ENCODE measurements at places on chromosomes 4 and X.

GRCh38 chr4:53905941-53906377 lies 158.4 kb downstream of the CHIC2 start:
- no peak for DNase-seq

DNA sequence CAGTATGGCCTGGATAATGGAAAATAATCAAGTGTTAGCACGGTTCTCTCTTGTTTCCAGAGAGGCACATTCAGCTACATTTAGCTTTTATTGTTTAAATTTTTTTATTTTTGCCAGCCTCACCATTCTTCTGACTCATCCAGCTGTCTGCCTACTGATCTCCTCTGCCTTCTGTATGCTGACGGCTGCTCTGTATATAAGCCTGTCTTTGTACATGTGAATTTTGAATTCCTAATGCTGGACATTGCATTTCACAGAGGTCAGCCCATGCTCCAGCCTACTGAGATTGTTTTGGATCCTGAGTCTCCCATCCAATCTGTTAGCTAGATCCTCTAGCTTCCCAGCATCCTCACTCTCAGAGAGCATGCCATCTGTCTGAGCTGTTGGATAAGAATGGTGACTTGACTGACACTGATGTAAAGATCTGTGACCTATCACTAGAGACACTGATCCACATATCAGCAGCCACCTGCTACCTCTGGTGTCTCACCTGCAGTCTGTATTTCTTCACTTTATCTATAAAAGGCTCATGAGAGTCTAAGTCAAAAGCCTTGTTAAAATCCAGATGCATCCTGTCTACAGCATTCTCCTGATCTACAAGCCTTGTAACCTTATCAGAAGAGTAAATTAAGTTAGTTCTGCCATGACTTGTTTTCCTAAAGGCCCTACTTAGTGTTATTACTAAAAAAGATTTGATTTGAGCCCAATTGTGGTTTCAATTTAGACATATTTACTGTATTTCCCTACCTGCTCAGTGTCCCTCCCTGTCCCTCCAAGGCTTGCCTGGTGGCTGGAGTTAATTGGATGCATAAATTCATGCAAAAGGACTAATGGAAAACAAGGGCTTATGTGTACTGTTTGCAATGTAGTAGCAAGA lies 25.6 kb upstream of the ARHGAP36 start:
- DNase-seq = no peak

GRCh38 chr4:35695003-35695402 lies 549.3 kb downstream of the ARAP2 start:
- DNase-seq = no peak

- no peak for DNase-seq
These were observed 335.7 kb downstream of the FSTL5 start for GRCh38 chr4:161828061-161828460.

DNA sequence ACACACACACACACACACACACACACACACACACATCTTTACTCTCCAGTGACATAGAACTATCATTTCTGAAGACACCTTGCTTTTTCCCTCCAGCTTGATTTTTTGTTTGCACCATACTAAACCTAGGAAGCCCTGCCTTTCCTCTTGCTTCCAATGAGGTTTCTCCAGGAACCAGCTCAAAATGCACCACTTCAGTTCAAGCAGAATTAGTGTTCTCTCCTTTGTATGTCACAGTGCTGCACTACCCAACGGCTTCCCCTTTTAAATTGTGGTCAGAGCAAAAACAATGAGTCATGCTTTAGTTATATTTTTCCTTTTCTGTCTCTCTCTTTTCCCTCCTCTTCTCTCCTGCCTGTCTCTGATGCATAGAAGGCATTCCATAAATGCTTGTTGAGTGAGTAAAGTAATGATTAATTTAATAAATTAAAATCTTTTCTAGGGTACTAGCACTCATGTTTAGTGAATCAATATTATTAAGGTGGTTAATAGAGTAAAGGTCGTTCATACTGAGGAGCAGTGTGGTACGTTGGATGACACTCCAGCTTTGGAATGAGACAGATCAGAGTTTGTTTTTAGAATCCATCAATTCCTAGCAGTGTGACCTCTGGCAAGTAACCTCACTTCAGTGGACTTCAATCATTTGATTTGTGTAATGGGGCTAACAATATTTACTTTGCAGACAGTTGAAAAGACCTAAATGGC lies 5.9 kb downstream of the RTL3 start:
- DNase-seq = no peak

GRCh38 chr4:3438847-3439180 lies 3.0 kb upstream of the HGFAC start:
- DNase-seq = no peak

GRCh38 chr4:3791910-3792542 lies 25.8 kb downstream of the ADRA2C start:
- DNase-seq = no peak

- DNase-seq = no peak
These were observed 52.8 kb upstream of the ANKRD17 start for GRCh38 chr4:73311428-73311827.

- no peak for DNase-seq
These were observed 17.7 kb downstream of the SEL1L3 start for GRCh38 chr4:25844961-25845712.

- no peak for DNase-seq
These were observed 119.1 kb downstream of the SH3RF1 start for GRCh38 chr4:169151671-169152070.

DNA sequence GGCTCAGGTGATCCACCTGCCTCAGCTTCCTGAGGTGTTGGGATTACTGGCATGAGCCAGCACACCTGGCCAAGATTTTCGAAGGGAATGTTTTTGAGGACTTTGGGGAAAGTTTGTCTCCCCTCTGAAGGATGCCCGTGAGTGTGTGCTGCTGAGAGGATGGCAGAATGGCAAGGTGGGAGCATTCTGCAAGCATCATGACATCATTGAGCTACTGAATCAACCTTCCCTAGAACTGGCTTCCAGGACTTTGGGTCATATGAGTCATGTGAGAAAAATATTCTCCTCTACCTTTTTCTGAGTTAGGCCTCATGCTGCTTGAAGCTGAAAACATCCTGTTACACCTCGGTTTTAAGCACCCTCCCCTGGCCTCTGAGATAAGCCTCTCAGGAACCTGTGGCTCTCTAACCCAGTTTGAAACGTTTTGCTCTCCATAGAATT lies 31.0 kb downstream of the TMEM131L start:
- DNase-seq = peak; percentile 36

DNA sequence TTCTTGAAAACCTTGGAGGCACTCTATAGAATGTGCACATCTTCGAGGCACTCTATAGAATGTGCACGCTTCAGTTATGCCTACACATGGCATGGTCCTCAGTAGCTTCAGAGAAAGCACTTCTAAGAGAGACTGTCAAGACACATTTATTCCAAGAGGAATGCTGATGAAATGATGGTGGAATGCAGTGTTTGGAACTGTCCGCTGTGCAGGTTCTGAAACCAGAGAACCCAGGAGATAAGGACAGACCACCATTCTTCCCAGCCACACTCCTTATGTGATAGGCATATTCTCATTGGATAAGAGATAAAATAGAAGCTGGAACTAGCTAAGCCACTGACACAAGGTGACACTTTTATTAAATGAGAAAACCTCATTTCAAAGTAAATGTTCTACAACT lies 263.3 kb downstream of the NLGN4X start:
- no peak for DNase-seq

- DNase-seq = no peak
These were observed 42.7 kb upstream of the CLNK start for GRCh38 chr4:10727140-10727880.

DNA sequence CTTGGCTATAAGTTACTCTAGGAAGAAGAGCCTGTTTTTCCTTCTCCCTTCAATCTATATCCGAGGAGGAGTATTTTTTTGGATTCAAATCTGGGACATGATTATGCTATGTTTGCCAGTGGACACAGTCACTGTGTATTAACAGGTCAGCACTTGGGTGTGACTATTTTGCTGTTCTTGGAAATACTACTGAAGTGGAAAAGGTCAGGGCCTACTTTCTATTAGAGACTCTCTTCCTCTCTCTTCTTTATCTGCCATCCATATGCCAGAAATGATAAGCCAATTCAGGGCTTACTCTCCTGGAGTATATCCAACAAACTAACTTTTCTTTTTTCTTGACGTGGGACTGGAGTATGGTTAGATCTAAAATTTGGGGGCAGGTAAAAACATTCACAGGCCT lies 40.5 kb downstream of the MID1IP1 start:
- DNase-seq = no peak

- DNase-seq = no peak
These were observed at the start of gene L1CAM for GRCh38 chrX:153885968-153886903. TSS of gene L1CAM (minus strand) at chrX:153886173. CDS start at chrX:153875836, 10,337 bp downstream.

GRCh38 chrX:49627086-49627777 lies 28.4 kb downstream of the GAGE1 start:
- DNase-seq = no peak

DNA sequence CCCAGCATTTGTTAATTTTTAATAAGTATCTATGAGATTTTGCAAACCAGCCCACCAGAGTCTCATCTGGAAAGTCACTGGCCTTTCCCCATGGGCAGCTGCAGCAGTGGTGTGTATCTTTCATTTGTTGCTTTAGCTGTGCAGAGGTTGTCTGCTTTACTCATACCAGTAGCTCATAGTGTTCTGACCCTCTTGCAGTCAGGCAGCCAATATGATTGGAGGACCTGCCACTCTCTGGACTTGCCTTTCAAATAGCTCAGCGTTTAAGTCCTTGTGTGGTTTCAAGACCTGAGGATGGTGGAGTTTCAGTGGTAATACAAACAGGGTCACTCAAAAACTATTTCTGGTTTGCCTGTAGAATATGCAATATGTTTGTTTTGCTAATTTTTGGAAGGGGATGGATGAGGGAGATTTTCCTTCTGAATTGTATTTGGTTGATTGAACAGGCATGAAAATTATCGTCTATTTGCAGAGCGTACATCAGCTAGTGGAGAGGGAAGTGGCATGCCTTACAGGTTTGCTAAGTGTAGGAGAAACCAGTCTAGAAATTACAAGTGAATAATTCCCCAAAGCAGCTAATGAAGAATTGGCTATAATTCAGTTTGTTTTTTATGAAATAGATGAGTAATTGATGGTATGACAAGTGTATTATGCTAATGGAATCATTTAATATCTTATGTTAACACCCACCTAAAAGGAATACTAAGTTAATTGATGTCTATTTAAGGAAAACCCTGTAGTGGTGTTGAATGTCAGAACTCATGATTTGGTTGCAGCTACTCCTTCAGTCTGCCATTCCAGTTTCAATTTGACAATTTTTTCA lies 8.9 kb downstream of the POLA1 start:
- DNase-seq = no peak

GRCh38 chr4:62377700-62378099 lies 1177.6 kb downstream of the ADGRL3 start:
- no peak for DNase-seq

DNA sequence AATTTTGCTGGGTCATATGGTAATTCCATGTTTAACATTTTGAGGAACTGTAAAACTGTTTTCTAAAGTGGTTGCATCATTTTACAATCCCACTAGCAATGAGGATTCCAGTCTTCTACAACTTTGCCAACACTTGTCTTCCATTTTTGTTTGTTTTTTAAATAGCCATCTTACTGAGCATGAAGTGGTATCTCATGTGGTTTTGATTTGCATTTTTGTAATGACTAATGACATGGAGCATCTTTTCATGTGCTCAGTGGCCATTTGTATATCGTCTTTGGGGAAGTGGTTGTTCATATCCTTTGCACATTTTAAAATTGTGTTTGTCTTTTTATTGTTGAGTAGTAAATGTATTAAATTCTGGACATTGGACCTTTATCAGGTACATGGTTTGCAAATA lies 94.7 kb downstream of the TMEM131L start:
- no peak for DNase-seq

- no peak for DNase-seq
These were observed 1272.6 kb downstream of the PCDH19 start for GRCh38 chrX:99137488-99137887.

DNA sequence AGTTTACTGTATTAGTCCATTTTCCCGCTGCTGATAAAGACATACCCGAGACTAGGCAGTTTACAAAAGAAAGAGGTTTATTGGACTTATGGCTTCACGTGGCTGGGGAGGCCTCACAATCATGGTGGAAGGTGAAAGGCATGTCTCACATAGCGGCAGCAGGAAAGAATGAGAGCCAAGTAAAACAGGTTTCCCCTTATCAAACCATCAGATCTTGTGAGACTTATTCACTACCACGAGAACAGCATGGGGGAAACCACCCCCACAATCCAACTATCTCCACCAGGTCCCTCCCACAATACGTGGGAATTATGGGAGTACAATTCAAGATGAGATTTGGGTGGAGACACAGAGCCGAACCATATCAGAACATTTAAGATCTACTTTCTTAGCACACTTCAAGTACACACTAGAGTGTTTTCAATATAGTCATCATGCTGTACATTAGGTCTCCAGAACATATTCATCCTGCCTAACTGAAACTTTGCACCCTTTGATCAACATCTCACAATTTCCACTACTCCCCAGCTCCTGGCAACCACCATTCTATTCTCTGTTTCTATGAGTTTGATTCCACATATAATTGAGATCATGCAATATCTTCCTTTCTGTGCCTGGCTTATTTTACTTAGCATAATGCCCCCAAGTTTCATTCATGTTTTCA lies 341.0 kb downstream of the ARHGAP24 start:
- DNase-seq = no peak

DNA sequence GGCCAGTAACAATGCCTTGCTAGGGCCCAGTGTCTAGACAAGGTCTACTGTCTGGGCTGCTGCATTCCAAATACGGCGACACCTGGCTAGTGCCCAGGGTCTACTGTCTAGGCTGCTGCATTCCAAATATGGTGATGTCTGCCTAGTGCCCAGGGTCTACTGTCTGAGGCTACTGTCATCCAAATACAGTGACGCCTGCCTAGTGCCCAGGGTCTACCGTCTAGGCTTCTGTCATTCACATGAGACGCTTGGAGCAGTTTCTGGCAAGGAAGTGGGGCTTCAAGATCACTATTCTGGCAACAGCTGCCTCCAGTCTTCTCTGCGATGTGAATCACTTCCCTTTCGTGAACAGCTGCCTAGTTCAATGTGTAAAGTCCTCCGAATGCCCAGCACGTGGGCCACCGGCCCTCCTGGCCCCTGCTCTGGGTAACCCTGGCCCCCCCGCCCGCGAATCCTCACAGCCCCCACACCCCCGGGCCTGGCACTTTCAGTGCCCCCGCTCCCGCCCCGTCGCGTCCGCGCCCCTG lies 12.7 kb downstream of the ACOX3 start:
- DNase-seq = no peak

- no peak for DNase-seq
These were observed 98.2 kb upstream of the PGRMC2 start for GRCh38 chr4:128385683-128386304.

GRCh38 chr4:155787113-155787710 lies 28.4 kb downstream of the GUCY1B1 start:
- no peak for DNase-seq

DNA sequence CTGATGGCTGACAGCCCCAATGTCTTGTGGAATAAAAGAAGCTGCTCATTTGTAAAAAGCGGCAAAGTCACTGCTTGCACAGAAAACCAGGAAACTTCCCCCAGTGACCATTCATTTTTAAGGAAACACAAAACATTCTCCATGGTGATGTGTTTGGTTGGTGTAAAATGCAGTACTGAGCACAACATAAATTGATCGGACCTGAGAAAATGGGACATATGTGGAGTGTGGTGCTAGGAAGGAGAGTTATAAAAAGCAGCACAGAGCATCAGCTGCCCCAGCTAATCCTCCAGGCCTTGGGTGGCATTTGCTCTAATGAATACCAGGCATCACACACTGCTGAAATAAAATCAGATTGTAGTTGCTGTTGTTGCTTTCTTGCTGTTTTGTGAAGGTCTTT lies 55.2 kb downstream of the GLRA2 start:
- DNase-seq = no peak

Data from activated gamma-delta T cell treated with anti-CD3 and anti-CD28 coated beads, Interleukin-2, amount 50 U/mL, for 16 hours (primary cell).